ENCODE measurements at places on chromosomes 6 and 20.

DNA sequence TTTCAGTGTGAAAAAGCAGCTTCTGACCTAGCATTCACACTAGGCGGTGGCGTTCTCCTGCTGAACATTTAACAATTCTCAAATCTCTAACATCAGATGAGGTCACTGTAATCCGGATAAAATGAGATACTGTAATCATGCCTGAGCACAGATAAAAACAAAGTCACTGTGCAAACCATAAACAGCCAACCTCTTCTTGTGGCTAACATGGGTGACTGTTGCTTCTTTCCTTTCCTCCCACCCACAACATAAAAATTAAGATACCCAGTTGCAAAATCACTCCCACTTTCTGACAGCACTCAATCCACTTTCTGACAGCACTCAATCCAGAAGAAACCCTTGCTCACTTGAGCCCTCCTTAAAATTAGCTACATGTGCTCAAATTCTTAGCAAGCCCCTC lies 11.5 kb upstream of the ALDH8A1 start:
- DNase-seq = no peak

DNA sequence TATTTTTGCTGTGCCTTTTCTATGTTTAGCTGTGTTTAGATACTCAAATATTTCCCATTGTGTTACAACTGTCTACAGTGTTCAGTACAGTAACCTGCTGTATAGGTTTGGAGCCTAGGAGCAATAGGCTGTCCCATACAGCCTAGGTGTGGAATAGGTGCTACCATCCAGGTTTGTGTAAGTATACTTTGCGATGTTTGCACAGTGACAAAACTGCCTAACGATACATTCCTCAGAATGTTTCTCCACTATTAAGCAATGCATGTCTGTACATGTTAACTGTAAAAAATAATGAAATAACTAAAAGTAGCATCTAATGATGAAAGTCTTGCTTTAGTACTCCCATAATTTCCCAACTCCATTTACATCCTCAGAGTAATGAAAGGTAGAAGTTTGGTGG lies 46.0 kb downstream of the SERAC1 start:
- DNase-seq = no peak

DNA sequence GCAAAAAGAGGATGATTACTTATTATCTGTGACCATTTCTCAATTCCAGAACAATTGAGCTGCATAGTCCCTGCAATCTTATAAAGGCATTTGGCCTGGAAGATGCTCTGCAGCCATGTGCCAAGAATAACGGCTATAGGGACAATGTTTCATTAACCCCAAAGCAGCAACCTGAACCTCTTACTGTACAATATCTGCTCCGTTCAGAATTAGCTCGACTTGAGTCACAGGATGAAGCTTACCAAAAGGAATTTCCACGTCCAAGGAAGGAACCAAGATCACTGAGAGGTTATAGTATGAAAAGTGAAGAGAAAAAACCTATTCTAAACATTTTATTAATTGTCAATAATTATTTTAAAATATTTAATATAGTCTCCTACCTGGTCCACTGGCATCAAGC lies 167.3 kb upstream of the GMDS start:
- no peak for DNase-seq

DNA sequence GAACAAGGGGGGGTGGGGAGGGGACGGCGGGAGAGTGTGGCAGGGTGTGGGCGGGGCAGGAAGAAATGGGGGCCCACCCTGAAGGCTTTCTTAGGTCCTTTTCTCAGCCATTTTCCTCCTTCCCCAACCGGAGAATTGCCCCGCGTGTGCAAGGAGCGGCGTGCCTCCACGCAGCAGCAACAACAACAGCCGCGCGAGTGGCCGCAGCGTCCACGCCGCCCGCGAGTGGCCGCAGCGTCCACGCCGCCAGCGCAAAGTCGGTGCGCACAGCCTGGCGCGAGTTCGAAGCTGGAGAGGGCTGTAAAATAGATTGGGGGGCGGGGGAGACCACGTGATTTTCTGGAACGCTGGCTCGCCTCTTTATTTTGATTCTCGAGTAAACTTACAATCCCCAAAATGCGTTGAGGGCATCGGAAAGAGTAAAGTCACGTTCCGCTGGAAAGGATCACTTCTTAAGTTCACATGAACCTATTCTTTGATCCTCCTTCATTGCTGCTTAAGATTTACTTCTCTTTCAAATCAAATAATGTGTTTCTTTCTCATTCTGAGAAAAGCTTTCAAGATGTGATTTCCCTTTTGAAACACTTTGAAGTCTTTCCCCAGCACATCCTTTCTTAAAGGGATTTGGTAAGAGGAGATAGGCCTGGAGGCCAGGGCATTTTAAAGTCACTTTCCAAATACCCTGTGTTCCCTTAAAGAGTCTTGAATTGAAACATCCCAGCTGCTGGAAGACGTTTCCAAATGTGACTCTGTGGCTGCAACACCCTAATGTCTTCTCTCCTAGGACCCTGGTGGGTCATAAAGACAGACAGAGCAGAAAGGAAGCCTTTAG lies 66.7 kb upstream of the ZNF217 start:
- peak; percentile 44 for DNase-seq

GRCh38 chr20:47262008-47262364 lies 94.5 kb downstream of the ZMYND8 start:
- no peak for DNase-seq

Measured in activated naive CD4-positive, alpha-beta T cell treated with Interleukin-2 at 50 U/mL for 16 hours (primary cell).